ENCODE measurements at places on chromosomes 2 and 18.

GRCh38 chr18:42187611-42188380, 232.8 kb downstream of the PIK3C3 start:
- no peak for DNase-seq

DNA sequence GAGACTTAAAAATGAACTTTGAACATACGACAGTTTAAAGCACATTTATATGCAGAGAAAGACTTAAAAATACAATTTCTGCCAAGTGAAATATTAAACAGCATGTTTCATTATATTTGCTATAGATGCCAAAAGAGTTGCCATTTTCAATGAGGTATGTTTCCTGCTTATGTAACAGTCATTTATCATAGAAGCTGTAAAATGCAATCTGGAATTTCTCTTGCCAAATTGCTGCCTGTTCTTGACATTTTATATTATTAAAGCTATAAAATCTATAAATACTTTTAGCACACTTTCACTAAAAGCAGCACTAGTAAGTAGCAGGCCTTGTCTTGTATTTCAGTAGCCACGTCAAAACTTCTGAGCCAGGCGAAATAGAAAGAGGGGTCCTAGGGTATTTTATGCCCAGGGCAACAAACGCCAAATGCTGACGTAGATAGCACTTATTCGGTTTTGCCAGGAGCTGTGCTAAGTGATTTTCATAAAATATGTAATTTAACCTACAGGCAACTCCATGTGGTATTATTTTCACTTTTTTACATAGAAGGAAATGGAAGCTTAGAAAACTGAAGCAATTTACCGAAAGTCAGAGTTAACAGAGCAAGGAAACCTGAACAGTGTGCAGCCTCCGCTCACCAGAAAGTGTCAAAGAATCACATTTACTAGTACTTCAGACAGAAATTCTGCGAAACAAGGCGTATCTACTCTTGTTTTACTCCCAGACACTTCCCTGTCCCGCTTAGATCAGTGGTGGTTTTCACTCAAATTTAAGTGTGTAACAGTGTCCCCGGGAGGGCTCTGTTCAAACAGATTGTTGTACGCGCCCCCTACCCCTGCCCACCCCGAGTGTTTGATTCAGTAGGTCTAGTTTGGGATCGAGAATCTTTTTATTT, 1.2 kb upstream of the CYP20A1 start:
- no peak for DNase-seq

DNA sequence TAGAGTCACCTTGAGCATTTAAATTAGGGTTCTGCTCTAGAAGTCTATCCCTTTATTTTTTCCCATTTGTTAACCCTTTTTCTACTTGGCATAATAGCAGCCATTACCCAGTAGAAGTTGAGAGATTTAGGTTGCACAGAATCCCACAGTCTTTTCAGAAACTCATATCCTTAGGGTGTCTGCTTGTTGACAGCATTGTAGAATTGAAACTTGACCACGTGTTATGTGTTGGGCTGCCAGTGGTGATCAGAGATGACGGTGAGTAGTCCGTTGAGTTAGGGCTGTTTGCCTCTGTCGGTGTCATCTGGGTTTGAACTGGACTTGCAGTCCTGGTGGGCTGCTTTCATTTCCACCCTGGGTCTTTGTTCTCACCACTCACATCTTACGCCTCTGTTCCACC, 114.4 kb downstream of the NEDD4L start:
- no peak for DNase-seq

DNA sequence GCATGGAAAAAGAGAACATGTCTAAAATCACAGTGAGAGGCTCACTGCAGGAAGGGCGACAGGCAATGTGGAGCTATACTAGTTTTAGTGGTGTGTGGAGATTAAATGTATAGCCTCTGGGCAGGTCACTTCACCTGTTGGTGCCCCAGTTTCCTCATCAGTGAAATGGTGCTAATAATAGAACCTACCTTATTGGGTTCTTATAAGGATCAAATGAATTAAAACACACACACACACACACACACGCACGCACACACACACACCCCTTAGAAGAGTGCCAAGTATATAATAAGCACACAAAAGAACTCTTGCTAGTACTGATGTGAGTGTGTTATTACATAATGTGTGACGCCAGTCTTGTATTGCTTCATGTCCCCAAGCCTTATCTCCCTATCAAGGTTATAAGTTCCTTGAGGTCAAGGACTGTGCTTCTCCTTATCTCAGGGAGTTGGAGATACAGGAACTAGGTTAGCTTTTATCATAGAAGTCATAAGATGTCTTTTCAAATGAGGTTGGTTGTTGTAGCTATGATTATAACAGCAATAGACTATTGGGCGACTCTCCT, 98.0 kb upstream of the CXCR4 start:
- DNase-seq = no peak

GRCh38 chr2:8215982-8216381, 465.9 kb upstream of the ID2 start:
- DNase-seq = no peak
